ENCODE measurements at places on chromosomes 16 and 17.

GRCh38 chr17:7221278-7222092 lies 1.7 kb downstream of the ACADVL start:
- no peak for DNase-seq

- DNase-seq, result no peak
Measured at GRCh38 chr17:1905190-1905913, 75.5 kb downstream of the RPA1 start.

GRCh38 chr17:36525113-36525512 lies 9.6 kb downstream of the MYO19 start:
- DNase-seq, result no peak

DNA sequence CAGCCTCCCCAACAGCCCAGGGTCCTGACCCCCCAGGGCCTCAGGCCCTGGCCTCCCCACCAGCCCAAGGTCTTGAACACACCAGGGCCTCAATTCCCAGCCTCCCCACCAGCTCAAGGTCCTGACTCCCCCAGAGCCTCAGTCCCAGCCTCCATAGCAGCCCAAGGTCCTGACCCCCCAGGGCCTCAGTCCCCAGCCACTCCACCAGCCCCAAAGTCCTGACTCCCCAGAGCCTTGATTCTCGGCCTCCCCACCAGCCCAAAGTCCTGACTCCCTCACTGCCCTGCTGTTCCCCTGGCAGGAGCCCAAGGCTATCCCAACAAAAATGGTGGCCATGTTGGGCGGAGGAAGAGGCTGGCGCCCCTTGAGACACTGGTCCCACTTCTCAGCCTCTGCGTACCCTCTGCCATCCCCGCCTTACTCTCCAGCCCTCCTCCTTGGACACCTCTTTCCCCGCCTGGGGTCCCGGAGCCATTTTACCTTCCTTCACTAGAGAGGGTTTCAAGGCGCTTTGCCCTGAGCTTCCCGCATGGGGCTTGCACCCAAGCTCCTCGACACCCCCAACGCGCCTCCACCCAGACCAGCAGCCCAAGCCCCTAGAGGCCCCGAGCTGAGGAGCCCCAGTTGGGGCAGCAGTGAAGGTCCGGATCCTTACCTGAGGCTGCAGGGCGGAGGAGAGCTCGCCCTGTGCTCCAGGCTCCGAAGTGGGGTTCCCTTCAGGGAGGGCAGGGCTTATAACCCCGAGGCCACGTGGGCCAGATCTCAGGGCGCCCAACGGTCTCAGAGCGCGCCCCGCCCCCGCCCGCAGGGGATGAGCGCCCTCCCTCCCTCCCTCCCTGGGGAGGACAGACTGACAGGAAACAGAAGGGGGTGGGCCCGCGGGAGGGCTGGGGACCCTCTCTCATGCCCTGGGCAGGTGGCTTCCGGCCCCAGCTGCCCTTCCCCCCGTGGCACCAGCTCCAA lies 3.5 kb upstream of the TSPOAP1 start:
- peak; percentile 87 for DNase-seq

DNA sequence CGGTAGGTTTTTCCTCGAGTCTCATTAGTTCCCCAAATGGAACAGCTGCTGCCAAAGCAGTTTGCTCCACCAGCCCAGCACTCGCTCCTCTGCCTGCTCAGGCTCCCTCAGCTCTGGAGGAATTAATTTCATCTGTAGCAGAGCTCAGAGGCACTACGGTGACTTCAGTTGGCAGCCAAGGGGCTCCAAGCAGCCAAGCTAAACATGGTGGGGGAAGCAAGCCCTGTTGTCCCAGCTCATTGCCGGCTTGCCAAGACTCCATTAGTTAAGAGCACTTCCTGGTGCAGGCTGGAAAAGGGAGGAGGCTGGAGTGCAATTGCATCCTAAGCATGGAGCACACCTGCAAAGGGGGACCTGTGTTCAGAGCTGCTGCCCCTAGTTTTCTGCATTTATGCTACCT lies 78.7 kb upstream of the GPRC5B start:
- no peak for DNase-seq

DNA sequence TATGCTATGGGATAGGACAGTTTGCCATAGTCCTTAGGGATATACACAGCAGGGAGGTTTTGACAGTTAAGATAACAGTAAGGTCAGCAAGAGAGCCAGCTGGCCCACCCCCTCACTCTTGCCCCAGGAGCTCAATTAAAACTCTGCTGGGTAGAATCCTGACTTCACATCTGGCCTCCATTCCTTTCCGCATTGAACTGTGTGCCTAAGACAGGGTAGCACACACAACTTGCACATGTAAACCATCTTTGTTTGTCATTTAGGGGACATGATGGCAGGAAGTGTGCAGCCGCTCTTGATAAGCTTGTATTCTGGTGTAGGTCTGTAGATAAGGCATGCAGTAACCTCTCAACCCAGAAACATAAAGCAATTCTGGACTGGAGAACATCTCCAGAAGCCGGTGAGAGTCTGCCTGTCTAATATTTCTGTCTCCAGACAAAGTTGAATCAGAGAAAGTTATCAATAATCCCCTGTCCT lies 5.2 kb downstream of the MINK1 start:
- no peak for DNase-seq

GRCh38 chr17:39753514-39754160 lies 15.9 kb downstream of the GRB7 start:
- peak; percentile 35 for DNase-seq

- DNase-seq, result no peak
Measured at GRCh38 chr17:77753246-77753645, 205.3 kb upstream of the TNRC6C start.

DNA sequence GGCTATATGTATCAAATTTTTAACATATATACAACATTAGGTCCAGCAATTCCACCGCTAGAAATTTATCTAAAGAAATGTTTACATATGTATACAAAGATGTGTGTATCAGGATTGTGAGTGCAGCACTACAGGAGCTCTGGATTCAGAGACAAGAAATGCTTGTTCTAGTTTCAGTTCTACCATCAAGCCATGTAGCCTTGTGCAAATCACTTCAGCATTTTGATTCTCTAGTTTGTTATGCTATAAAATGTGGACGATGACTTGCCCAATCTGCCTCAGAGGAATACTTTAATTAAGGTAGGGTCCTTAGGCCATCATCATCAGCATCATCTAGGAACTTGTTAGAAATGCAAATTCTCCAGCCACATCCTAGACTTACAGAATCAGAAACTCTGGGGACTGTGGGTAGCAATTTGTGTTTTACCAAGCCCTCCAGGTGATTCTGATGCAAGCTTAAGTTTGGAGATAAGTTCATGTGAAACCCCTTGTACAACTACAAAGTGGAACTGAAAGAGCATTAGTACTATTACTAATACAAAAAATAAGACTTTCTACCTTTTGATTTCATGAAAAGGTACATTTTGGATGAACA lies 131.2 kb upstream of the CORO6 start:
- no peak for DNase-seq

DNA sequence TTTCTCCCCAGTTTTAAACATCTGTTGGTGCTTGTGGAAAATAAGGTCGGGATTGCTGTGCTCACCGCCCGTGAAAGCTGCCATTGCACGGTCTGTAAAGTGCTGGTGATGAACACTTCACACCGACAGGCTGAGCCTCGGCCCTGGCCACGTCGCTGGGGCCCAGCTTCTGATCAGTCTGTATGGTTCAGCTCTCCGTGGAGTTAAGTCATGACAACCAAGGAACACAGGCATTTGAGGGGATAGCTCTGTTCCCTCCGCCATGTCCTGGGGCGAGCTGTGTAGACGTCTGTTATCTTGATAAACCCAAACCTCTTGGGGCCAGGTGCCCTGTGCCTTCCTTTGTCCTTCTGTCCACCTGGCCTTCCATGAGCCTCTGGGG lies 110.6 kb downstream of the METRNL start:
- no peak for DNase-seq

DNA sequence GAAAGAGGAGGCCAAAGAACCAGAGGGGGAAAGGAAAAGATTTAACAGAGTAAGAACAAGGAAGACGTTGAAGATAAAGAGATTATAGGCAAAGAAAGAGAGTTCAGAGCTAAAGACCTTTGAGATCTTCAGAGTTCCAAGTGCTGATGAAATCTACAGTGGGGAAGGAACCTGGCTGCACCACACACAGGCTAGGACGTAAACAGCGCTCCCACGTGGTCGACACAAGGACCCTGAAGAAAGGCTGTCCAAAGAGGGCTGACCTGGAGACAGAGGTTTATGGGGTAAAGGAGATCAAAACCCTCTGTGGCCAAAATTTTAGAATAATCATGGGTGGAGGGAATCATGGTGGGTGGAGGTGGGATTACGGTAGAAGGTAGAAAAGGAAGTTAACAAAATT lies 121.6 kb downstream of the PMP22 start:
- no peak for DNase-seq

DNA sequence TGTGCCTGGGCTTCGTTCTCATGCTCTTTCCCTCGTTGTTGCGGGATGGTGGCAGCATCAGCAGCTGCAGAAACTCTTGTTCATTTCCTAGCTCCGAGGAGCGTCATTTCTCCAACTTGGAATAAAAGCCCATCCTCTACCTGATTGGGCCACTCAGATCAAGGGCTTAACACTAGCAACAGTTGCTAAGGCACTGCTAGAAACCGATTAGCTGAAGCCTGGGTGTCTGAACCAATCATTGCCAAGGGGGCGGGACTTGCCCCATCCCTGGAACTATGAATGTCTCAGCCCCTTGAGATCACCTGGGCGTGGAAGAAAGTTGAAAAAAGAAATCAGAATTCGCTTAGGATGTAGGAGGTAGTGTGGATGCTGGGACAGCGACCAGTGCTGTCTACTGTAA lies 145.3 kb downstream of the FOXL1 start:
- no peak for DNase-seq

DNA sequence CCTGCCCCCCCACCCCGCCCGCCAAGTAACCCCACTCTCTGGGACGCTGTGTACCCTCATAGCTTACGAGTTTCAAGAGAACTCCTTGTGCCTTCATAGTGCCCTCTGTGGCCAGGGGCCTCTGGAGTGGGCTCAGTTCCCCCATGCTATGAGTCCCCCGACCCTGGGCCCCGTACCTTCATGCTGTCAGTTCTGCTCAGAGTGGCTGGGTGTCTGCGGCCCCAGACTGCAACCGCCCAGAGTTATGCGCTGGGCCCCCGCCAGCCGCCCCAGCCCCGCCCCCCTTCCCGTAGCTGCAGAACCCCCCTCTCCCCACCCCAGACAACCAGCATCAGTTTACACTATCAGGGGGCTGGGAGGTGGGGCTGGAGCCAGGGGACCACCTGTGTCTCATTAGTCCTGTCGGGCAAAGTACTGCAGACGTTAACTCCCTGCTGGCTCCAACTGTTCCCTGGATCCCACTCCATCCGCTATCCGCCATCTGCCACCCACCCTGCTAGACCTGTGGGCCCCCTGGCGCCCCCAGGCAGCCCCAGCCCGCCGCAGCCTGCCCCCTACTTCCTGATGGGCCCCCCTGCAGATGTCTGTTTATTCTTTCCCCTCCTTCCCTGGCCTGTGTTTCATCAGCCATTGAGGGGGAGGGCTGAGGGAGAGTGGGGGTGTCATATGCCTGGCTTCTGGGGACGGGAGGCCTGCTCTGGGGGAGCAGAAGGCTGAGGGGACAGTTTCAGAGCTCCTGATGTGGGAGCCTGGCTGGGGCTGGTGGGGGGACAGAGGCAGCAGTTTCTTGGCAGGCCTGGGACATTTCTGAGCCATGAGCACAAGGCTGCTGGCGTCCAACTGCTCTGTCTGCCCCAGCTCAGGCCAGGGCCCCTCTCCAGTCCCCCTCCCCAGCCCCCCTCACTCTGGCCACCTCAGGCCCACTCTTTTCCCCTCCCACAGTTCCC lies at the start of gene MFAP4:
MFAP4 (minus strand) TSS at position 217 of the 947 bp plus-strand sequence; CDS start at position 182, 35 bp downstream.
- DNase-seq, result no peak

DNA sequence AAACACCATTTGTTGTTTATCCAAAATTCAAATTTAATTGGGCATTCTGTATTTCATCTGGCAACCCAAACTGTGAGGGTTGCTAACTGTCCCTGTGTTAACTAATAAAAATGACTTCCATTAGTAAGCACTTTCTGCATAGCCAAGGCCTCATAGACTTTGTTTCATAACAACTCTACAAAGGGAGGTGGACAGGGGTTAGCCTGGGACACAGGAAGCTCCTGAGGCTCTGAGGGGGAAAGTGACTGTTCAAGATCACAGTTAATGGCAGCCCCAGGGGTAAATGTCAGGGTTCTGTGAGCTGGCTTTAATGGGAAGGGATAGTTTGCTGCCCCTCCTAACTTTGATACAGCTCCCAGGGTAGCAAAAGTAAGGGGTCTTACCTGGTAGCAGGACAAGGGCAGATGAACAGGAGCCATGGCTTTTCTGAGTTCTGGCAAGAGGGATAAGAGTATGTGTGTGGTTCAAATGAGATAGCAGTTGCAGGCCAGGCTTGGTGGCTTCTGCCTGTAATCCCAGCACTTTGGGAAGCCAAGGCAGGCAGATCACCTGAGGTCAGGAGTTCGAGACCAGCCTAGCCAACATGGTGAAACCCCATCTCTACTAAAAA lies 2.2 kb downstream of the HEATR9 start:
- no peak for DNase-seq

GRCh38 chr16:67194260-67194659 lies 2.3 kb downstream of the E2F4 start:
- DNase-seq, result no peak

GRCh38 chr17:18368946-18369345 lies 5.6 kb upstream of the SHMT1 start:
- no peak for DNase-seq

- no peak for DNase-seq
Measured at GRCh38 chr17:16243801-16244567, 27.0 kb downstream of the PIGL start.

- DNase-seq, result no peak
Measured at GRCh38 chr16:88616320-88616719, 22.1 kb upstream of the IL17C start.

DNA sequence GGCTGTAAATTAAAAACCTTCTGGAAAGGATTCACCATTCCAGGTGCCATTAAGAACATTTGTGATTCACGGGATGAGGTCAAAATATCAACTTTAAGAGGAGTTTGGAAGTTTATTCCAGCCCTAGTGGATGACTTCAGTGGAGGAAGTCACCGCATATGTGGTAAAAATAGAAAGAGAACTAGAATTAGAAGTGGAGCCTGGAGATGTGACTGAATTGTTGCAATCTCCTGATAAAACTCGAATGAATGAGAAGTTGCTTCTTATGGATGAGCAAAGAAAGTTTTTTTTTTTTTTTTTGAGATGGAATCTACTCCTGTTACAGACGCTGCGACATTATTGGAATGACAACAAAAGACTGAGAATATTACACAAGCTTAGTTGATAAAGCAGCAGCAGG lies 26.7 kb downstream of the CCL4 start:
- DNase-seq, result no peak
